ENCODE measurements at places on chromosomes 5 and 9.
A peak's percentile ranks its signal among the peaks of the same experiment; 100 is the strongest.

- no peak for DNase-seq
These were observed 91.9 kb upstream of the GABRP start for GRCh38 chr5:170691657-170692056.

GRCh38 chr5:150057511-150057910, 28.8 kb downstream of the CSF1R start:
- DNase-seq = no peak

GRCh38 chr5:134248256-134248655, 22.4 kb upstream of the PPP2CA start:
- no peak for DNase-seq

DNA sequence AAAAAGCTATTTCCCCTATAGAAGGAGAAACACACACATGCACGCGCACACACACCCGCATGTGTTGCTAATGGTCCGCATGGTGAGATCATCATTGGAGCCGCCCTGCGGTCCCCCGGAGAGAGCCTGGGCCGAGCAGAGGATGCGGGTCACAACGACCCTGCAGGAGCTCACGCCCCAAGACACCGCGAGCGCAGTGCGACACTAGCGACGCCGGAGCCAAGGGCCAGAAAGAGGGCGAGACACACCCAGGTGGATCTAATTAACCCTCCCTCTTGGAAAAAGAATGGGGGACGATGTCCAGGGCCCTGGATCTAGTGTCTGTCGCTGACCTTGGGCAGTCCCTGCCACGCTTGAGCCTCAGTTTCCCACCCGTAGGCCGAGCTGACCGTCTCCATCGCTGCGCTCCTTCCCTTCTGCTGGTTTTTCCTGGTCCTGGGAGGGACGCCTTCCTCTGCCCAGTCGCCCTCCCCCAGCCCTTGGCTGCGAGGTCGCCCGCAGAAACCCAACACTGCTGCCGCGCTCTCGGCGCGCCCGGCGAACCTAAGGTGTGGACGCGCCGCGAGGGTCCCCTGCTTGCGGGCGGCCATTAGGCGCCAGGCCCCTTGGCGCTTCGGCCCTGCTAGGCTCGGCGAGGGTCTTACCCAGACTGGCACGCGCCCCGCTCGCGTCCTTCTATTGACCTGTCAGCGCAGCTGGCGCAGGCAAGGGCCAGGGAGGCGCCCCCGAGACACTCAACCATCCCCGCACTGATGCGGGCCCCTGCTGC, 47.5 kb upstream of the RNF20 start:
- DNase-seq = no peak

GRCh38 chr5:81767938-81768337, 17.0 kb upstream of the SSBP2 start:
- DNase-seq = no peak

DNA sequence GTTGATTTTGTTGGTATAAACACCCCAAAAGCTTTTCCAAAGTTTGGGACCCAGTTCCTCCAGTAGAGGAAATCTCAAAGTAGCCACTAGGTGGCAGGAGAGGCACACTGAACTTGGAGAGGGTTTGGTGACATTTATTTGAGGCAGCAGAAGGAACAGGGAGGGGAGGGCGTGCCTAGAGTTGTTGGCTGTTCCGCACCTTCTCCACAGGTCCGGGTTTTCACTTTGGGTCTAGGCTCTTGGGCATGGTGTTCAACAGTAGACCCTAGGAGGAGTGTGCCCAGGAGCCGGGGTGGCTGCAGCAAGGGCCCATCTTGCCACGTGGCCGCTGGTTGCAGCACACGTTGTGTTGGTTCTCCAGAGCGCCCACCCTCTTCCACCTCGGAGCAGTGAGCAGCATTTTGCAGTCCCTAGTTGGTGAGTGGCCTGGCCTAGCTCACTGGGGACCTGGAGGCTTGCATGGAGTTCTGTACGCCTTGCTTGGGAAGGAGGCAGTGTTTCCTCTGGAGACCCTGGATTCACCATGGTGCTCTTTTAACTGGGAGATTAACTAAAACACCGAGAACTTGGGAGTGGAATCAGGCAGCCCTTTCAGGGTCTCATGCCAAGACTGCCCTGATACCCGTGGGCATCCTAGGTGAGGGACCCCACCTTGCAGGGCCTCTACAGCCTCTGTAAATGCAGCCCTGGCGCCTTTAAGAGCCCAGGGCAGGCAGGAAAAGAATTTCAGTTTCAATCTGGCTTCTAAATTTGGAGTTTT, 28.2 kb downstream of the PTPA start:
- DNase-seq = peak; percentile 56

GRCh38 chr9:100652850-100653249, 75.0 kb downstream of the CAVIN4 start:
- no peak for DNase-seq

DNA sequence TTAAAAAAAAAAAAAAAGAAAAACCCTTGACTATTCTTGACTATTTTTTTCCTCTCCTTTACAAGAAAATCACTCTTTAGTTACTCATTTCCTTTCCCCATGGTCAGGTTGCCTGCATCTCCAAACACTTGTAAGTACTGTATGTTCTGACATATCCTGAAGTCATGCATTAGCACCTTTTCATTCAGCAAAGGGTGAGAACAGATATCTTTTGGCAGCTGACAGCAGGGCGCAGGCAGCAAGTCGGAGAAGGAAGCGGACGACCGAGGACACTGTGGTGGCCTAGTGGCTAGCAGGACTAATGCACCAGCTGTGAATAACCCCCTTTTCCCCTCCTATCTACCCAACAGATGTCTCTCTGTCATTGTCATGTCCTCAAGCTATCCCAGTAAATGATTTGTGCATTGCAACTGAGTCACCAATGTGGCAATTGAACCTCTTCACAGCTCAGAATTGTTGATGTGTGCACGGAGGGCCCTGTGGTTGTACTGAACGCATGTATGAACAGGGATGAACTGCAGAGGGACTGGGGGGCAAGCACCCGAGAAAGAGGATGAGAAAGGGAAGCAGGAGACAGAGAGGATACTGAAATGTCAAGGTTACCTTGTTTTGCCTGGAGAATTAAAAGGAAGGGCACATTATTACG, 996.0 kb upstream of the ARRDC3 start:
- DNase-seq = no peak

DNA sequence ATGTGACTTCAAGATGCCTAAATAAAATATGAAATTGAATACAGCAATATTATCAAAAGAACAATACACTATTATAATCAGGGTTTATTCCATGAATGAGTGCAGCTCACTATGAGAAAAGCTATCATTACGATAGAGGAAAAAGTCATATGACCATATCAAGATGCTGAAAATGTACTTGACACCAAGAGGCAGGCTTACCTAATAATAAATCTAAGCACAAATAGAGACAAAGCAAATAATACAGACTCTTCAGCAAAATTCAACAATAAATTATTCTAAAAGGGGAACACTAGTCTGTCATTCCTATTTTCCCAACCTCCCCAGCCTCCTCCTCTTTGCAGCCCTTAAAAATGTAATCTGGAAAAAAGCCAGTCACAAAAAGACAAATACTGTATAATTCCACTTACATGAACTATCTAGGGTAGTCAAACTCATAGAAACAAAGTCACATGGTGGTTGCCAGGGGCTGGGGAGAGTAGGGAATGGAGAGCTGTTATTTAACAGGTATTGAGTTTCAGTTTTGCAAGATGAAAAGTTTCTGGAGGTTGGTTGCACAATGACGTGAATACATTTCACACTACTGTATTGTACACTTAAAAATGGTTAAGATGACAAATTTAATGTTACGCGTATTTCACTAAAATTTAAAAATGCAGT, 148.4 kb downstream of the NFIB start:
- DNase-seq = no peak

- no peak for DNase-seq
These were observed 201.1 kb upstream of the GLRA1 start for GRCh38 chr5:152125661-152126205.

GRCh38 chr9:90611568-90611967, 31.1 kb downstream of the DIRAS2 start:
- no peak for DNase-seq

DNA sequence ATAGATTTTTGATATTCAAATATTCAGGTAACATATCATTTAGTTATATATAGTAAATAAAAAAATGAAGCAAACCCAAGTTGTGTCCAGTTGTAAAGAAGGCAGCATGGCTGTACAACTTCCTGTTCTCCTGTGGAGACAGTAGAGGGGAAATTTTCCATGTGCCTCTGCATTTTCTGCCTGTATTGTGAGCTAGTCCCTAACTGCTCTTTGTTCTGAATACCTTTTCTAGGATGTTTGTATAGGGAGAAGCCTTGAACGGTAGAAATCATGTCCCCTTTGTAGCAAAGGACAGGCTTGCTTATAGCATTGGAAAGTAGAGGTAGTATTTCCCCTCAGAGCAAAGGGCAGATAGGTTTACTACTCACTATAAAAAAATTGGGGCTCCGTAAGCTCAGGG, 13.3 kb upstream of the RPS23 start:
- DNase-seq = no peak

- no peak for DNase-seq
These were observed 90.1 kb downstream of the ICE1 start for GRCh38 chr5:5512543-5512942.

- DNase-seq = no peak
These were observed 604.1 kb upstream of the TLE4 start for GRCh38 chr9:78967596-78968217.

DNA sequence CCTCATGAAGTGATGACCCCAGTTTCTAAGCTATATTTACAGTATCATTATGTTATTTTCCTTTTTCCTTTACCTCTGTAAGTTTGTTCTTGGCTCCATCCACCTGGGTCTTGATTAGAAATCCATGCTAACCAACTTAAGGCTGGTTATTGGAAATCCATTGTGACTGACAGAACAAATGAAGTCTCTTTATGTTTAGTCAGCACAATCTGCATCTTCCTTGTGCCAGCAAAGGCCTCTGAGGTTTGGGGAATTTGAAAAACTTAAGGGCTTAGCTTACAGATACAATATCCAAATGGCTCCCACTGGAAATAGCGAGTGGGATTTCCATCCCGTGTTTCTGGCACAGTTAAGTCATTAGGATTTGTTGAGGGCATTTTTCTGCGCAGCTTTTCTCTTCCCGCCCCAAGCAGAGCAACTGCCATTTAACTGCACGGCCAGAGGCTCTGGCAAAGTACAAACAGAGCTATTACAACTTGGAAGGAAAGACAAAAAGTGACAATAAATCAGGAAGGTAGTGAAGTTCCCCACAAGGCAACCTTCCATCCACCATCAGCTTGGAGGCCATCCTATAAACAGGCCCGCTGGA, 64.2 kb downstream of the DCP2 start:
- DNase-seq = no peak

DNA sequence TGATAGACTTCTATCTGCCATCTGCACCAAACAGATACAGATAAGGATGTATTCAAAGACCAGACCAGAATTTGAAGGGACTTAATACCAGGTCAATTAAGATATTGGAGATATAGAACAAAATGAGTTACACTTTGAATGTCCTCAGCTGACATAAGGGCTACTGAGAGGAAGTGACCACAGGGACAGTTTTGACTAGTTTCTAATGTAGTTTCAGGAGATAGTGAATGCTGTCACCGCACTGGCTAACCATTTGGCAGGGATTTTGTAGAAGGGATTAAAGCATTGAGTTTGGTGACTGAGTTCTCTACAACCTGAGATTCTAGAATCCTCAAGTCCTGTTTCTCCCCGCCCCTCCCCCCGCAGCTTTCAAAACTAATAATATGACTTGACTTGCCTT, 22.7 kb downstream of the CCNH start:
- no peak for DNase-seq

DNA sequence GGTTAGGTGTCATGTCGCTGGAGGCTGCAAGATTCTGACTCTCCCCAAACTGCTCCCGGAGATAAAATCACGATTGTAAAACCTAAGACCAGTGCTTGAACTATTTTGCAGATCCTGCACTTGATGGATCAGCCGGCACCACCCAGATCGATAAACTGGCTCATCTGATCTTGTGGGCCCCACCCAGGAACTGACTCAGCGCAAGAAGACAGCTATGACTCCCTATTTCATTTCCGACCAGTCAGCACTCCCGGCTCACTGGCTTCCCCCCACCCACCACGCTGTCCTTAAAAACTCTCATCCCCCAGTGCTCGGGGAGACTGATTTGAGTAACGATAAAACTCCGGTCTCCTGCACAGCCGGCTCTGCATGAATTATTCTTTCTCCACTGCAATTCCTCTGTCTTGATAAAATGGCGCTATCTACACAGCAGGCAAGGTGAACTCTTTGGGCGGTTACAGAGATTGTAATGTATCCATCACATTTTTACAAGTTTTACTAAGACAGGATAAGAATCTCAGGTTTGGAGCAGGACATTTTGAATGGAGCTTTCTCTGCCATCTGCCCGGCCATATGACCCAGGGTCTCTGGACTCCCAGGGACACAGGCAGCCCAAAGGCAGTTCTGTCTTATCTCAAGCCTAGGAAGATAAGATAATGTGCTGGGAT, 10.6 kb upstream of the PPP1R26 start:
- DNase-seq = no peak

DNA sequence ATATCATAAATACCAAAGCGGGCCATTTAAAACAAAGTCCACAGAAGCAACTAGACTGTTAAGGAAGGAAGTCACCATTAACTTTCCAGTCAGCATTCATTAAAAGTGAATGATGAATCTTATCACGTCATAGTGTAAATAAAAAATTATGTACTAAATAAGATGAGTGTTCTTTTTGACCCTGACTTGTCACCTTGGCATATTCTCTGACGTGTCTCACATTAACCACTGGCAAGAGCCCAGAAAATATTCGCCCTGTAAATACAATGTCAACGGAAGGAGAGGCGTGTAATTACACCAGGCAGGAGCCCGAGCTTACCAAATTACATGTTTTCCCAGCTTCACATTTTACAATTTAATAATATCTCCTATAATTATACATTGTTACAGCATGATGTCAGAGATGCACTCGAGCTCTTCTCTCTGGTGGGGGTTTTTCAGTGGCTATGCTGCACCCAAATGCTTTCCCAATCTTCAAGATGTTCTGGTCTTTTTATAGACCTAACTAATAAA, 29.3 kb upstream of the UBE2QL1 start:
- no peak for DNase-seq

DNA sequence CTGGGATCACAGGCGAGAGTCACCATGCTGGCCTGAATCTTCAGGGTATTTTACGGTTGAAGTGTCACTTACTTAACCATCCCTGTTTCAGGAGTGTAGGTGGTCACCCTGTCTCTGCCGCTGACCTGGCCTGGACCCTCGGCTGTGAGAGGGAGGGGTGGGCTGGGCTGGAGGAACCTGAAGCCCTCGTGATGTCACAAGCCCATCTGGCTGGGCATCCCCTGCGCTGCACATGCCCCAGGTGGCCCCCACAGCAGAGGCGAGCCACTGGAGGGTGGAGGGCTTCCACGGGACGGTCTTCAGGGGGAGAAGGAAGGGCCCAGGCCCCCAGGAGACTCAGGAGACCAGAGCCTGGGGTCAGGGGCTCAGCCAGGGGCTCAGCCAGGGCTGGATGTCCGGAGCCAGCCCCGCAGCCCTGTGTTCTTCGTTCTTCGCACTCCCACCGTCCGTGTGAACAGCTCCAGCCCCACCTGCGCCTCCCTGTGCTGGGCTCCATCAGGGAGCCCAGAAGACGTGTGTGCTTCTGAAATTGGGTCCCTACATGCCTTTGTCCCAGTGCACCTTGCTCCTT, 7.6 kb upstream of the AHRR start:
- DNase-seq = no peak
